ENCODE measurements at places on chromosomes 5 and 9.
A peak's percentile ranks its signal among the peaks of the same experiment; 100 is the strongest.

DNA sequence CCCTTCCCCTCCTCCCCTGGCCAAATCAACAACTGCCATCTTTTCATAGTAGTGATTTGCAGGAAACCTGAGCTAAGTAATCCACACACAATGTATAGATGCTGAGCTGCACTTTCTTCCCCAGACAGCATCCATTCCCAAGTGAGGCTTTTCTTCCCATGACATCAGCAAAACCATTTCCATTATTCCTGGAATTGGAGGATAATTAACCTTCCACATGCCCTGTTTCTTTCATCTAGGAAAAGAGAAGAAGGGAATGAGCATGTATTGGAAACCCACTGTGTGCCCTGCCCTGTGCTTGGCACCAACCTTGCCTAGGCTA, 268.0 kb downstream of the ZSWIM6 start:
- no peak for DNase-seq

GRCh38 chr5:45648744-45649143, 47.4 kb downstream of the HCN1 start:
- no peak for DNase-seq

DNA sequence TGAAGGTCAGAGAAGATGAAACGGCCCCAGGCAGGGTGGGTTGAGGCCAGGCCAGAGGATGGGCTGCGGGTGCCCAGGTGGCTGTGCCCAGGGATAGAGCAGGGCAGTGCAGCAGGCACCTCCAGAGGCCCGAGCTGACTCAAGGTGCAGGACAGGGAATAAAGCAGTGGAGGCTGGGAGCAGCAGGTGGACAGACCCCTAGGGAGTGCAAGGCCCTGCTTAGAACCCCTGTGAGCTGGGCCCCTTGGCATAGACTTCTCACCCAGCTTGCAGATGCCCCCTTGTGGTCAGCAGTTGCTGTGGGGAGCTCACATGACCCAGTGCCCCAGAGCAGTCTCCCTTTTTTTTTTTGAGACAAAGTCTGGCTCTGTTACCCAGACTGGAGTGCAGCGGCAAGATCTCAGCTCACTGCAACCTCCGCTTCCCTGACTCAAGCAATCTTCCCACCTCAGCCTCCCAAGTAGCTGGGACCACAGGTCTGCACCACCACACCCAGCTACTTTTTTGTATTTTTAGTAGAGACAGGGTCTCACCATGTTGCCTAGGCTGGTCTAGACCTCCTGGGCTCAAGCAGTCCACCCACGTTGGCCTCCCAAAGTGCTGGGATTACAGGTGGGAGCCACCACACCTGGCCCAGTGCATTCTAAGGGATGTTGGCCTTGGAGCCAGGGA, 118.8 kb downstream of the WNK2 start:
- DNase-seq: peak; percentile 86

GRCh38 chr5:161373345-161373707, 173.2 kb downstream of the GABRB2 start:
- DNase-seq: no peak

DNA sequence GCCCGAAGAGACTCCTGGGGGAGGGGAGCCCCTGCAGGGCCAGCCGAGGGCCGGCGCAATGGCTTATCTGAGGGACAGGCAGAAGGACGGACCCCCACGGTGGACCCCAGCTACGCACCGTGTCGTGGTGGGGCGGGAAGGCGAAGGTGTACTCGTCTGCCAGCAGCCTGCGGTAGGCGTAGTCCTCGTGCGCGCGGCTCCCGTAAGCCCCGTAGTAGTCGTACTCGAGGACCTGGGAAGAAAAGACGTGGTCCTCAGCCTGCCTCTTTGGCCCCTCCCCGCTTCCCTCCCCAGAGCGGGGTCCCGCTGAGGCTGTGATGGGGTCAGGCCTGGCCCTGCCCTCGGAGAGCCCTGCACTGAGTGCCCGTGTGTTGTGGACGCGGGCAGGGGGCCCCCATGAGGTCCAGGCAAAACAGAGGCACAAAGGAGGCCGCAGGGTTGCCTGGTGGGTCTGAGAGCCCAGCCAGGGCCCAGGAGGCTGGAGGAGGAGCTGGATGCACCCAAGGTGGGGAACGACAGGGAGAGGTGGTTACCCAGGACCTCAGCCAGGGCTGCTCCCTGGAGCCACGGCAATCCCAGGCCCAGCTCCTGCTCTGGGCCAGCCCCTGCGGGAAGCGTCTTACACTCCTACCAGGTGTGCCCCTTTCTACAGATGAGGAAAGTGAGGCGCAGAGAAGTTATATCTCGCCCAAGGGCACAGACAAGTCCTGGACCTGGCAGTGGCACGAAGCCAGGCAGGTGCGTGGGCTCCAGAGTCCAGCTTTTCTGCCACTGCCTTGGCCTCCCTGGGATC, 35.2 kb downstream of the SARDH start:
- DNase-seq: no peak

DNA sequence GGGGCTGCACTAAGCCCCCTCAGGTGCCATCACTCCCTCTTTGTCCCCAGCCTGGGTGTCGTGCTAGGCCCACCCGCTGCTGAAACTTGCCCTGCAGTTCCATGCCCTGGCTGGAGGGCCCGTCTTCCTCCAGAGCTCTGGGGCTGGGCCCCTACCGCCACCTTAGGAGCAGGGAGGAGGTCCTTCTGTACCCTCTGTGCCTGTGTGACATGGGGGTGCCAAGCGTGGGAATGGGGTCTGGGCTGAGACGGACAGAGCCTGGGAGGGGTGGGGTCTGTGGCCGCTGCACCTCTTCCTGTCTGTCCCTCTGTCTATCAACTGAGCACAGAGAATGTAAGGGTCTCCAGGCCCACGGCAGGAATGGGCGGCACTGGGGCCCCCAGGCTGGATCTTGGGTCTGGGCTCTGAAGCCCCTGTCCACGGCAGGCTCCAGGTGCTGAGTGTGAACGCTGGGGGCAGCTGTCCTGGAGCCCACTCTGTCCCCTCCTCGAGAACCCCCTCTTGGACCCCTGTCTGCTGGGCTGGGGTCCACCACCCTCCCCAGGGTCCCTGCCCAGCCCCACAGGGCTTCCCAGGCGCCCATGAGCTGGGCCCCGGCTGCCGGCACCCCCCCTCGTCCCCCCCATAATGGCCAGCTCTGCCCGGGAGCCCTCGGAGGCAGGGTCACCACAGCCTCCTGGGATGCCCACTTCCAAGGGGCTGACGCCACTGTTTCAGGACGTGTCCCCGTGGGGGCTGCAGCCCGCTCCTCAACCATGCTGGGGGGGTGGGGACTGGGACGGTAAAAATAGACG, 15.8 kb upstream of the NRARP start:
- DNase-seq: peak; percentile 28

- DNase-seq: no peak
Observed at GRCh38 chr5:97100476-97100875, 41.9 kb downstream of the LIX1 start.

DNA sequence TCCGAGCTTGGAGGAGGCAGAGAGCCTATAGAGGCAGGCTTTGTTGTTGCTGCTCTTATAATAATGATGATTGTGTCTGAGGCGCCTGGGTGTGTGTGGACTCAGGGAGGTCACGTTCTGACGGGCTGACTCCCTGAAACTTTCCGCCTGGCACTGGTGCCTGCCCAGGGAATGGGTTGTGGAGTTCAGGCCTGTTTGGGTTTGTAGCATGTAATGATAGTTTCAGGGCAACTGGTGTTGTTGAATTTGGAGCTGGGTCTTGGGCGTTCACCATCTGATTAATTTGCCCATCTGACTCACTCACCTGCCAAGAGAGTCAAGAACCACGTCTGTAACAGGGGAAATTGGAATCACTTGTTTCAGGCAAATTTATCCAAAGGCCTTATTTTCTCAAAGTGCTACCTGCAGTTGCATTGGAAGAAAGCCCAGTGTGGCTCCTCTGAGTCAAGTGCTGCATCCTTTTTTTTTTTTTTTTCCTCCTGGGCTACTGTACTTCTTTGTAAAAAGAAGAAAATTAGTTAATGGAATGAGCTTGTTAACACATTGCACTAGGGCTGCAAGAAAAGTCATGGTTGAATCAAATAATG, 386.5 kb downstream of the GADD45G start:
- no peak for DNase-seq

DNA sequence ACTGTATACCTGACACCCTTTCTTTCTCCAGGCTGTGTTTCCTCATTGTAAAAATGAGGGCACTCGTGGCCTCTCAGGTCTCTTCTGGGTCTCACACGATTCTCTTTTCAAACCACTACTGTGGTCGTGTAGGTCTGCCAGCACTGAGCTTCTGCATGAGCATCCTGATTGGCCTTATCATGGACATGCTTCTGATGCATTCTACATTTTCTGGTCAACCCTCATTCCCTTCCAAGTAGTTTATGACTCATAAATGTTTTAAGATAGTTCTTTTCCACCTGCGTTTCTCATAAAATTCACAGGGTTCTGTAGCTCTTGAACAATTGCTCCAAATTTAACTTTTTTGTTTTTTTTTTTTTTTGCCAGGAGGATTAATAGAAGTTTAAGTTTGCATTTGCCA, 294.8 kb downstream of the KCTD16 start:
- DNase-seq: no peak

DNA sequence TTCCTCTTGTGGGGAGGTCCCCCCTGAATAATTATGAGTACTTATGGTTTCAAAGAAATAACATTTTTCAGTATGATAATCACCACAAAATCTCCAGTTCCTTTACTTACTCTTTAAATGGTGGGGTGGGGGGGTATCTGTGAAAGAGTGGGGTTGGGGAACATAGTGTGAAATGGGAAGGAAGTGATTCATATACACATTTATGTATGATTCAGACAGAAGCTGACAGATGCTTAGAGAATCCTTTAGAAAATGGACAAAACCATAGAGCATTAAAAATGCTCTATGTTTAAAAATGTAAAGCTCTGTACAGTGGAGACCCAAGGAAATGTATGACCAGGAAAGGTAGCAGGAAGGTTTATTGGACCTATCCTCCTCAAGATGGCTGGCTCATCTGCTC, 267.5 kb upstream of the GRIA1 start:
- no peak for DNase-seq

DNA sequence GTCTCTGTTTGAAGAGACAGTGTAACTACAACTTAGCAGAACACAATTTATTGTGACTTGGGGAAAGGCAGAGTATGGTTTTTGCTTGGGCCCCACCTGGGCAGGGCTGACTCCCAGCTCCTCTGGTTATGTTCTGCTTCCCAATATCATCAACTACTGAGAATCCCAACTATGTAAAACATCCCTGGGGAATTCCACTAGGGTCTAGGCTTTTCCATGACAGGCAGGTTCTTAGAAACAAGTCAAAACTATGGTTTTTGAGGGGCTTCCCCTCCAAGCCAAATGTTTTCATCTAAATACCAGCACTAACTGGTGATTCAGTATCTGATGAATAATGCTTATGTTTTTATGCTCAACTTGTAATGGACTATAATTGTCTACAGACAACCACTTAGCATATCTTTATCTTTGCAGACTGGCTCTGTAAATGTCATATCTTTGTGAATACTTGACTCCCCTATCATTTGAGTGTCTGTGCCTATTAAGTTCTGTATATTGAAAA, 409.5 kb downstream of the PDE4D start:
- DNase-seq: no peak

DNA sequence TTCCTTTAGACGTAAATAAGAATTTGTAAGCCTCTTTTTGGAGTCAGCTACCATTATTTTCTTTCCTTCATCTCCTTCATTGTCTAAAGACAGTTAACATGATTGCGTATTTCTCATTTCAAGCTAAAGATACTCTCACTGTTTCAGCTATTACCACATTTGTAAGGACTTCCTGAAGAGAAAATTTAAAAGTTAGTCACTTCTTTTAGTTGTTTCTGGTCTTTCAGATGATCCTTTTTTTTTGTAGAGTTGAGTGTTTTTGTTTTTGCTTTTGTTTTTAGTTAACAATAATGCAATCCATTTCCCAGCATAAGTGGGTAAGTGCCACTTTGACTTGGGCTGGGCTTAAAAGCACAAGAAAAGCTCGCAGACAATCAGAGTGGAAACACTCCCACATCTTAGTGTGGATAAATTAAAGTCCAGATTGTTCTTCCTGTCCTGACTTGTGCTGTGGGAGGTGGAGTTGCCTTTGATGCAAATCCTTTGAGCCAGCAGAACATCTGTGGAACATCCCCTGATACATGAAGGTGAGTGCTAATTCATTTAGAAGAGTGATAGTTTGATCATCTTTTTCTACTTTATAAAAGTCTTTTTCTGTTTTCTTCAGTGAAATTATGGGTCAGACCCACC, 2.0 kb downstream of the IL31RA start:
- DNase-seq: no peak
